Activated CD4-positive, alpha-beta T cell treated with anti-CD3 and anti-CD28 coated beads, Interleukin-2, amount 50 U/mL, for 1 hour (primary cell): ENCODE measurements at places on chromosomes 3 and 15.

- DNase-seq: no peak
These were observed 84.1 kb downstream of the P3H2 start for GRCh38 chr3:190036631-190037030.

- peak; percentile 81 for DNase-seq
These were observed 35.6 kb downstream of the DAPK2 start for GRCh38 chr15:64010719-64011118.

GRCh38 chr15:92751528-92751927 lies 96.0 kb upstream of the FAM174B start:
- no peak for DNase-seq

- no peak for DNase-seq
These were observed 4.8 kb downstream of the C3orf52 start for GRCh38 chr3:112090887-112091586.

DNA sequence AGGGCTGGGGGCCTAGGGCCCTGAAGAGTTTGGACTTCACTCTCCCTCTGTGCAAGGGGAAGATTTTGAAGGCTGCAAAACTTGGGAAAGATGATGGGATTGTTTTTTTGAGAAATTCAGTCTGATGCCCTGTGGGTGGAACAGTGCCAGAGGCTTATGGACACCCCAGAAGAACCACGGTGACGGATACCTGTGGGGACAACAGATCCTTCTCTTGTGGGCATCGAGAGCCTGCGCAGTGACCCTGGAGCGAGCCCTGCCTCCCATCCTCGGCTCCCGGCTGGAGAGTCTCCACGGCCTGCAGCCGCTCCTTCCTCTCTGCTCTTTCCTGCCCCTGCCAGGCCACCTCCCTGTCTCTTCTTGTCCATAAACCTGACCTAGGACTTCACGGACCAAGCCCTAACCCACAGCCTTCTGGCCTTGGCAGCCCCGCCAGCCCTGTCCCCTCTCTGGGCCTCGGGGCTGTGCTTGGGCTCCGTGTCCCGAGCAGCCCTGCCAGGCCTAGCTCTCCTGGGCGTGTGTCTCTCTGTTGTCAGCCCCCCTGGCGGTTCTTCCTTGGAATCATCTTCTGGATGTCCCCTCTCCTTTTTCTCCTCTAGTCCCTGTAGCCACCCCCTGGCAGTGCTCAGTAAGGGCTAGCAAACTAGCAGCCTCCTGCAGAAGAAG lies 98.4 kb downstream of the VGLL4 start:
- DNase-seq: no peak

DNA sequence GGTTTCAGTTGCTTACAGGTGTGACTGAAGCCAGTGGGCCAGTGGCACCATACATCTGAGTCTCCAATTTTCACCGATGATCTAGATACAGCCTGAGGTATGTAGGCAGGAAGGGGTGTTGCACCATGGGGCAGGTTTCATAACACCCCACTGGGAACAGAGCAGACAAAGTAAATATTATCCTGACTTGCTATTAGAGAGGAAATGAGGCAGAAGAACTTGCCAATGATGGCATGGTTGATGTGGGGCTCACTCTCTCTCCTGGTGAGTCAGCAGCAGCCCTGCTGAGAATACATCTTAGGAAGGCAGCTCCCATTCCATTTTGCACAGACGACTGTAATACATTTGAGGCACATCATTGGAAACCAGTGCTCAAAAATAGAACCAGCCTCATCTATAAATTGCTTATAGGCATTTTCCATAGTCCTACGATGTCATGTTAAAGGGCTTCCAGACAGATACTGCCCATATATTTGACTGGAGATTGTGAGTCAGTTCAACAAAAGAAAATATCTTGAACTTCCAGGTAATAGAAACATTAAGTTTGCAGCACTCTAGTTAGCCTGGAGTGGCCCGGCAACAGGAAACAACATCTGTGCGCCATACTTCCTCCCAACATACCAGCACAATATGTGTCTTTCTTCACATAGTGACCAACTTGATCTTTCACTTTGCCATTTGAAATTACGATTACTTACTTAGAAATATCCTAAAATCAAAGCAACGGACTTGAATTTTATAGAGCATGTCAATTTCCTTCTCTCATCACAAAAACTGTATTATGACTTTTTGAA lies 175.5 kb downstream of the NECTIN3 start:
- DNase-seq: no peak

- no peak for DNase-seq
These were observed 29.5 kb upstream of the LSAMP start for GRCh38 chr3:116474801-116475200.

GRCh38 chr3:97347780-97348179 lies 416.8 kb upstream of the ARL6 start:
- no peak for DNase-seq

- no peak for DNase-seq
These were observed 387.0 kb upstream of the CBLB start for GRCh38 chr3:106255870-106256248.

GRCh38 chr15:35256551-35256950 lies 171.5 kb upstream of the NANOGP8 start:
- DNase-seq: no peak

DNA sequence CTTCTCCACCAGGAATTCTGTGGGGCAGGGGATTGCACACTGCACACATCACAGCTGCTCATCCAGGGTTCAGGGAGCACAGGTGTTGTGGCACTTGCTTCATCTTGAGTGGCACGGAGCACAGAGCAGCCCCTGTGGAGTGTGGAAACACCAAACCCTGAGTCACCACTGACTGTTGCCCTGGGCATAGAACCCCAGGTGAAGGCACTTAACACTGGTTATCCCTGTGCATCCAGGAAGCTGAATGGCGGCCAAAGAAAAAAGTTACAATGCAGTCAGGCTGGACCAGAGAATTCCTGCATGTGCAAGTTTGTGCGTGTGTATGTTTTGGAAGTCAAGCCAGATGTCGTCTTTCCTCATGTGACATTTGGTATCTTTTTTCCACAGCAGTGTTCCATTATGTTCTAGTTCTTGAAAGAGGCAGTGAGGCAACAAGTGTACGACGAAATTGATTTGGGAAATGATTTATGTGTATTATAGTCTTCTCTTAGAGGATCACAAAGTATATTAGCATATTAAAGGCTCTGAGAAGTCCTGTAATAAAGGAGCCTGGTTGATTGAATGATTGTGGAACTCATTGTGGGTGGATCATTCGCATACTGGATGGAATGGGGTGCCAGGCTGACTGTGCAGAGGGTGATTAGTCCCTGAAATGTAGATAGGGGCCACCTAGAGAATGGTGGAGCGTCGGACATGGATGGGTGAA lies 292.3 kb downstream of the TLE3 start:
- no peak for DNase-seq

DNA sequence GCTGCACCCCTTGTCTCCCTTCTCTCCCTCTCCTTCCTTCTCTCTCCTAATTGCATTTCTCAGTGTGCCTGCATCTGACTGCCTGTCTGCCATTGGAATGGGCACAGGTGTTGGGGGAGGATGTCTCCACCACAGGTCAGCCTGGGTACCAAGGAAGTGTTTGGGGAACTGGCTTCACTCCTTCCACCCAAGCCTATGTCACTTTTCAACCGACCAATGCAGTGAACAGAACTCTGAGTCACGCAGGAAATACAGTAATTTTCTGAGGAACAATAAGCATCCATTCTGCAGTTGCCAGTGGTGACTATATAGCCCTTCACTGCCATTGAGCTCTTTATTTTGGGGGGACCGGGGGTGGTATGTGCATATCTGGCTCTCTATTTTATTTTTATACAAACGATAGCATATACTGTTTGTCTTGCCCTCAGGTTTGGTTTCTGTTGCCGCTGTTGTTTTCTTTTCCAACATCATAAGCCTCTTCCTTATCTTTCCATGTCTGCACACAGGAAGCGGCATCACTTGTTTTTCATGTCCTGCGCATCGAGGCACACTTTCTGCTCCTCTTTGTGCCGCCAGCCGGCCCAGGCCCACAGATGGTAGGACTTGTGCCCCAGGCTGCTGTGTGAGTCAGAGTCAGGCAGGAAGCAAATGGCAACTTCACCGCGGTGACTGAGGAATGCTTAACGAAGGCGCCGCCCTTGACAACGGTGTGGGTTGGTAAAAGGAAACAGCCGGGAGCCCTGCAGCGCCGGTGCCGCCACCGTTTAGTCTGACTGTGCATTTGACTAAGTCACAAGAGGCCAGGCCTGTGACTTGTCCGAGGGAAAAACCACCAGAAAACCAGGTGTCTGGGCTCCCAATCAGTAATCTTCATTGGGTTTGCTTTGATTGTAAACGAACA lies 21.1 kb upstream of the CDCP1 start:
- peak; percentile 82 for DNase-seq

GRCh38 chr15:25742041-25742730 lies 120.9 kb downstream of the ATP10A start:
- DNase-seq: no peak

- DNase-seq: no peak
These were observed 7.0 kb upstream of the KLF15 start for GRCh38 chr3:126364130-126364695.

GRCh38 chr3:51445544-51446280 lies 54.1 kb downstream of the DCAF1 start:
- DNase-seq: no peak

- no peak for DNase-seq
These were observed 5.5 kb downstream of the CCR4 start for GRCh38 chr3:32956750-32957570.

- no peak for DNase-seq
These were observed 76.9 kb upstream of the ICE2 start for GRCh38 chr15:60555806-60556205.

DNA sequence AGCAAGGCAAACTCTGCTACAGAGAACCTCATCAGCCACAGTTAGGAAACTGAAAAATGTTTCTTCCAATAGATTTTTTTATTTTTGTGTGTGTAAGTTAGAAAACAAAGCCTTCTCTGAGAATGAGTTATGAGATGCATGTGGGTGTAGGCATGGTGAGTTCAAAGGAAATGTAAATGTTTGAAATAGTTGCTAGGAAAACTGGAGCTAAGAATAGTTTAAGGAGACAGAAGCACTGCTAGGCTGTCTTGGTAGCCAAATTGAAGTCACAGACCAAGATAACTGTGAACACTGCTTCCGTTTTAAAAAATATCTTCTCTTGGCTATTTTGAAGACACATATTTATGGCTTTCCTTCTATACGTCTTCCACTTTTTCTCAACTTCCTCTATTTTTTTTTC lies 1501.2 kb upstream of the CADM2 start:
- DNase-seq: no peak

DNA sequence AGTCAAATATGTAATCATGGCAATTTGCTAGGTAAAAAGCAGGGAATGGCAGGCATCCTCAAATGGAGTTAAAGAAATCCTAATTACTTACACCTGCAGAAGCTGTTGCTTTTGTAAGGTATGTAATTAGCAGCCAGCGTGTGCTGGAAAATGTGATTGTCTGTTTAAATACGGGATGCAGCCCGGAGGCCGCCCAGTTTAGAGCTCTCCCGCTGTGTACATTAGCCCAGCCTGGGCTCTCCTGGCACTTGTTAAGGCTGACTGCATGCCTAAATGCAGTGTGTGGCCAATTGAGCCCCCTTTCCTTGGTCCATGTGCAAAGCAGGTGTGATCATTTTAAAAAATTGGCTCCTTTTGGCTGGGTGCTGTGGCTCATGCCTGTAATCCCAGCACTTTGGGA lies 9.0 kb downstream of the DPH3 start:
- no peak for DNase-seq

DNA sequence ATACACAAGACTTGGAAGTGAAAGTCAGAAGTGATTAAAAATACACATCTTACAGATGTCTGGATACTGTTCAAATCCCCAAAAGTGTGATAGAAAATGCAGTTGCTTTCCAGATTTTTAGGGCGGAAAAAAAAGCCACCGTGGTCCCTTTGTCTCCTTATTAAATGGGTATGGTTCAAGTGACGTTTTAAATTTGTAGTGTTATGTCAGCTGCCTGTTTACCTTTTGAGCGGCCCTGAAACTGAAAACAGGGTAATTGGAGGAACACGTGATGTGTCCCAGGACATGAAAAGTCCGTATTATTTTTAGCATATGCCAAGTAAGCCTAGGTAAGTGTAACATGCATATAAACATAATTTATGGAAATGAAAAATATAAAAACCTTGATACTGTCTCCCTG lies 109.0 kb upstream of the PDZRN3 start:
- no peak for DNase-seq

GRCh38 chr15:41561777-41562145 lies 2.7 kb downstream of the TYRO3 start:
- no peak for DNase-seq

DNA sequence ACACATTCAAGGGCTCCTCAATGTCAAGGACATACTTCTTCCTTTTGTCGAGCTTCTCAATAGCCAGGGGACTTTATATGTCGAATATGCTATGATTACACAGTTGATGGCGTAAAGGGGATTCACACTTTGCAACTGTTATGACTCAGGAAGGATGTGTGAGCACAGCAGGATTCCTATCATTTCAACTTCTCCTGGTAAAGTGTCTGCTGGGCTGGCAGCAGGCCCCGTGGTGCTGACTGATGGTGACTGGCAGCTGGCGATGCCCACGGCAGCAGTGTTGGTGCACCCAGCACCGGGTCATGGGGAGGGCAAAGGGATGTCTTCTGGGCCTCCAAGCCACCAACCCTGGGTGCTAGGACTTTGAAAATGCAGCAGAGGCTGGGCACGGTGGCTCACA lies 44.8 kb upstream of the GNB5 start:
- no peak for DNase-seq

DNA sequence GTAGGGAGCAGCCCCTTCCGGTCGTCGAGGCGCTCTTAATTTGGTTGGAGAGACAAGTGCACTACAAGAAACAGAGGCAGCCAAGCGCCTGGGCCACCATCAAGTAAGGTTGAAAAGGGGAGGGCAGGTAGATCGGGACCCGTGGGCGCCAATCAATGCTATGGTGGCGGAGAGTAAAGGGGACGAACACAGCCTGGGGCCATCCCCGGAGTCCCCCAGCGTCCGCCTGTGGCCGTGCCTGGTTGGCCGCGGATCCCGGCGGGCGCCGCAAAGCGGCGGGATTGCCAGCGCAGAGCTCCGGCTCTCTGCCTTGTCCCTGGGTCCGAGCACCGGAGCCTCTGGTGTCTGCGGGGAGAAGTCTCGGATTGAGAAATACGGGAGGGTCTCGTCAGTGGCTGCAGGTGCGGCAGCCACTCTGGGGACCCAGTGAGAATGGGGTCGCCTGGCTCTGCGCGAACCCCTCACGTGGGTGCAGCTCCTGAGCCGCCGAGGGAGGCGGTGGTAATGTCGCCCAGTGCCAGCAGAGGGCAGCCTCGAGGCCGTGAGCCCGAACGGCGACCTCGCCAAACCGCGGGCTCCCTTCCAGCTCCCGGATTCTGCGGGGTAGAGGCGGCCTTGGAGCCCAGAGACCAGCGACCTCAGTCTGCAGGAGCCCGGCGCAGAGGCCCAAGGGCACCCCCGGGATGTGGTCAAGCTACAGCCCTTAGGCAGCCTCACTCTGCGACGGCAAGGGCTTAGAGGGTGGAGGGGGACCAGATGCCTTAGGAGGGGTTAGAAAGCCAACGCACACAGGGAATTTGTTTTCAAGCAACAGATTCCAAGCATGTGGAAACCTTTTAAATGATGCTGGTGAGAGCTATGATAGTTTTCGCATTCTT lies 10.8 kb downstream of the FOXL2 start:
- DNase-seq: peak; percentile 72

GRCh38 chr3:153595186-153595815 lies 433.3 kb downstream of the RAP2B start:
- DNase-seq: no peak

- DNase-seq: no peak
These were observed 358.6 kb upstream of the BCHE start for GRCh38 chr3:166195808-166196207.
